ENCODE measurements at places on chromosomes 6 and 20.

- DNase-seq: no peak
These were observed 541.0 kb upstream of the SPTLC3 start for GRCh38 chr20:12467758-12468157.

- no peak for DNase-seq
These were observed 85.4 kb downstream of the CD40 start for GRCh38 chr20:46203510-46203837.

DNA sequence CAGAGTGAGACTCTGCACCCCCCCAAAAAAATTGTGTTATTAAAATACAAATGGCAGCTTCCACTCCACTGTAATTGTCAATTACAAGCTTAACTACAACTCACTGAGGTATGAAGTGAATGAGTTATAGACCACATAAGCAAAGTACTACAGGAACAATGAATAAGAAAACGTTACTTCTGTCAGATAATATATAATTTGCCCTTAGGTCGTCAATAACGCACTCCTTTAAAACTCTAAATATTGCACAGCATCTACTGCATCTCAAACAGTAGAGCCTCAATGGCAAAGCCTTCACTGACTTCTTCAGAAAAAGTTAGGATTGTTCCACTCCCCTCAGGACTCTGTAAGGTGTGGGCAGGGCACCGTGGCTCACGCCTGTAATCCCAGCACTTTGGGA lies 2.0 kb upstream of the HBS1L start:
- DNase-seq: no peak

- DNase-seq: no peak
These were observed 70.2 kb downstream of the BMP2 start for GRCh38 chr20:6837730-6838129.

- DNase-seq: no peak
These were observed 87.1 kb upstream of the TNFAIP3 start for GRCh38 chr6:137779982-137780381.

DNA sequence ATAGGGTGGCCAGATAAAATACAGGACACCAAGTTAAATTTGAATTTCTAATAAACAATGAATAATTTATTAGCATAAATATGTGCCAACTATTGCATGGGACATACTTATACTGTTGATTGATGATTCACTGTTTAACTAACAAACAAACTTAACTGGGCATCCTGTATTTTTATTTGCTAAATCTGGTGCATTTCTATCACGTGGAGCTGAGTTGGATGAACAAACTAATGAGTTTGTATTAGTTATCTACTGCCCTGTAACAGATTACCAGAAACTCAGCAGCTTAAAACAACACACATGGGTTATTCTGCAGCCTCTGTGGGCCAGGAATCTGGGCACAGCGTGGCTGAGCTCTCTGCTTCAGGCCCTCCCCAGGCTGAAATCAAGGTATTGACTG lies 28.2 kb upstream of the PMEPA1 start:
- no peak for DNase-seq

DNA sequence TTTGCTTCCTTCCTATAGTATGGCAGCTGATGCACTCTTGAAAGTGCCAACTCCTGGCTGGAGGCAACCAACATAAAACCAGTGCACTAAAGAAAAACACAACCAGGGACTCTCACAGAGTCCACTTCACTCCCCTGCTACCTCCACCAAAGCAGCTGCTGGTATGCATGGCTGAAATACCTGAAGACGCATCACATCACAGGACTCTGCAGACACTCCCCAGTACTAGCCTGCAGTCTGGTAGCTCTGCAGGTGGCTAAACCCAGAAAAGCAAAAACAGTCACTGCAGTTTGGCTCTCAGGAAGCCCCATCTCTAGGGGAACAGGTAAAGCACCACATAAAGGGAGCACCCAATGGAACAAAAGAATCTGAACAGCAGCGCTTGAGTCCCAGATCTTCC lies 473.0 kb upstream of the SPTLC3 start:
- DNase-seq: no peak

- no peak for DNase-seq
These were observed 802.9 kb downstream of the MAFB start for GRCh38 chr20:39885975-39886649.

DNA sequence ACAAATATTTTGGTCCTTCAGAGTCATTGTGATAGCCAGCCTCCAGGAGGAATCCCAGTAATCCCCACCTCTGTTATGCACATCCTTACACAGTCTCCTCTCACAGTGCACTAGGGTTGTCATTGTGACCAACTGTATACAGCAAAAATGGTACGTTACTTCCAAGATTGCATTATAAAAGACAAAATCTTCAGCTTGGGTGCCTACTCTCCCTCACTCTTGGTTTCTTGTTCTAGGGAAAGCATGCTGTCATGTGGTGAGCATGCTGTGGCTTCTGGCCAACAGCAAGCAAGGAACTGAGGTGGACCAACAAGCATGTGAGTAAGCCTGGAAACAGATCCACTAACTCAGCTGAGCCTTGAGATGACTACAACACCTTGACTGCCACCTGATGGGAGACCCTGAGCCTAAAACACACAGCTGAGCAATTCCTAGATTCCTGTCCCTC lies 130.1 kb upstream of the DST start:
- DNase-seq: no peak
